ENCODE measurements at places on chromosomes 3 and 15.

DNA sequence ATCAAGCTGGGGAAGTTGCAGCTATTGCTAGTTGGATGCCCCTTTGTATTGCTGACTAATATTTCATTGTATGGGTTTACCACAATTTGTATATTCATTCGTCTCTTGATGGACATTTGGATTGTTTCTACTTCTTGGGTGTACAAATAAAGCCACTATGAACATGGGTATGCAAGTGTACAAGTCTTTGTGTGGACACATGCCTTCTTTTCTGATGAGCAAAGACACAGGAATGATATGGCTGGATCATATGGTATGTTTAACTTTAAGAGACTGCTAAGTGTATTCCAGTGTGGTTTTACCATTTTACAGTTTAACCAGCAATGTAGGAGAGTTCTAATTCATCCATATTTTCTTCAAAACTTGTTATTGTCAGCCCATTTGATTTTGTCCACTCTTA, 32.2 kb downstream of the NECTIN3 start:
- no peak for DNase-seq

GRCh38 chr3:52791928-52792327, 2.7 kb upstream of the ITIH3 start:
- no peak for DNase-seq

- DNase-seq, result no peak
These were observed 6.7 kb downstream of the LNP1 start for GRCh38 chr3:100407977-100408532.

GRCh38 chr3:168220556-168220955, 124.8 kb upstream of the GOLIM4 start:
- DNase-seq, result no peak

- no peak for DNase-seq
These were observed 103.8 kb downstream of the LINGO1 start for GRCh38 chr15:77528968-77529319.

- DNase-seq, result peak; percentile 14
These were observed 17.9 kb downstream of the NR2F2 start for GRCh38 chr15:96348112-96349027.

GRCh38 chr3:37987751-37988179, 2.8 kb upstream of the VILL start:
- peak; percentile 64 for DNase-seq

DNA sequence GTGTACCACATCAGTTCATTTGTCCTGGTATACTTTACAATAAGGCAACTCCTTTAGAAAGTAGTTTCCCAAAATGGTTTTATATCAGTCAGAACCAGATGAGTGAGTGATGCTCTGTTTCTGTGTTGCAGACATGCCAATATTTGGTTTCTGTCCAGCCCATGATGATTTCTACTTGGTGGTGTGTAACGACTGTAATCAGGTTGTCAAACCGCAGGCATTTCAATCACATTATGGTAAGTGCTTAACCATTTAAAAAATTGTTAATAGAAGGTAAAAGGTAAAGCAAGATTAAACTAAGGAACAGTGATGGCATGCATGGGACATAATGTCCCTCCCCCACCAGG, 40.0 kb upstream of the SCAANT1 start:
- DNase-seq, result no peak

GRCh38 chr3:175378348-175378747, 519.2 kb downstream of the NAALADL2 start:
- no peak for DNase-seq

- DNase-seq, result no peak
These were observed 28.2 kb upstream of the DET1 start for GRCh38 chr15:88574655-88575054.

DNA sequence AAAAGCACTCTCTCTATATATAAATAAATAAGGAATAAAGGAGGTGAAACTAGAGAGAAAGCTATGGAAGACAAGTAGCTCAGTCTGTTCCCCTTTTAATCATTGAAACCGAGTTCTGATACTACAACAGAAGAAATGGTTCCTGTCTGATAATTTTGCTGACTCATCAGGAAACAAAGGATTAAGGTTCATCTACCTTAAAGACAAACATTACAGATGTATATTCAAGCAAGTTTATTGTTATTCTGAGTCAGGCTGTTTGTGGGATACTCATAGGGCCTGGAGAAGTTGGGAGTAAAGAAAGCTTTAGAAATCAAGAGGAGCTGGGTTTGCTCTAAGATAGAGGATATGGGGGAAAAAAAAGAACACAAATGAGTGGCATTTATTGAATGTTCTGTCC, 566.0 kb downstream of the ROBO2 start:
- no peak for DNase-seq

Measured in colonic mucosa (tissue), 4 donors.